ENCODE measurements at places on chromosomes 1 and 21.

- no peak for DNase-seq
These were observed 4.3 kb upstream of the CDC20 start for GRCh38 chr1:43354471-43354870.

- DNase-seq: peak; percentile 90
These were observed 97.9 kb downstream of the CSMD2 start for GRCh38 chr1:34066981-34067603.

GRCh38 chr1:6507037-6507428 is 15.6 kb upstream of the PLEKHG5 start:
- no peak for DNase-seq

DNA sequence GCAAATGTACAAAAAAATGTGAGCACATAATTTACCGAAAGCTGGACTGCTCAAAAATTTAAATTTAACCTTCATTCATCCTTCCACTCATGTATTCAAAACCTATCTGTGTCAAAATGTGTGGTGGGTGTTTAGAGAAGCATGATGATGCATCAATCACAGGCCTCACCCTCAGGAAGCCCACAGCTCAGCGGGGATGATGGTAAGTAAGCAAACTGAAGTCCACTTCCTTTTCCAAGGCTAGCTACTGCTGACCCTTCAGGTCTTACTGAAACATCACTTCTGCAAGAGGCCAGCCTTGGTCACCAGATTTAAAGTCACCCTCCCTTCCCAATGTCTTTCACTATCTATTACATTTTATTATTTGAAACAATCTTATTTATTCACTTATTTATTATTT is 254.5 kb downstream of the DNM3 start:
- no peak for DNase-seq

- DNase-seq: no peak
These were observed 20.4 kb downstream of the GPR161 start for GRCh38 chr1:168116327-168116799.

DNA sequence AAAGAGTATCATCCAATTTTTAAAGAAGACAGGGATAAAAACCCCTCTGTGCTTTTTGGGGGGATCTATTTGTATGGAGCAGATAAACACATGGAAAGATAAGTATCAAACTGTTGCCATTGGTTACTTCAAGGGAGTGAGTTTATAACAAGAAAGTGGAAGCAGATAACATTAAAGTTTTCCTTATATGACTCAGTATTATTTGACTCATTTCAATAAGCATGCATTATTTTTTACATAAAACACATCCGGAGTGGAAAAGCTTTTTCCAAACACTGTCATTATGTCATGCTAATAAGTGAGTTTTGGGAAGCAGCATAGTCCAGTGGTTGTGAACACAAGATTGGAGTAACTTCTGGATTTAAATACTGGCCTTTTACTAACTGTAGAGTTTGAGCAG is 452.2 kb downstream of the LTN1 start:
- no peak for DNase-seq

- DNase-seq: no peak
These were observed 1.8 kb upstream of the FNDC10 start for GRCh38 chr1:1601564-1602303.

- no peak for DNase-seq
These were observed 58.0 kb downstream of the RBM11 start for GRCh38 chr21:14273736-14274538.

DNA sequence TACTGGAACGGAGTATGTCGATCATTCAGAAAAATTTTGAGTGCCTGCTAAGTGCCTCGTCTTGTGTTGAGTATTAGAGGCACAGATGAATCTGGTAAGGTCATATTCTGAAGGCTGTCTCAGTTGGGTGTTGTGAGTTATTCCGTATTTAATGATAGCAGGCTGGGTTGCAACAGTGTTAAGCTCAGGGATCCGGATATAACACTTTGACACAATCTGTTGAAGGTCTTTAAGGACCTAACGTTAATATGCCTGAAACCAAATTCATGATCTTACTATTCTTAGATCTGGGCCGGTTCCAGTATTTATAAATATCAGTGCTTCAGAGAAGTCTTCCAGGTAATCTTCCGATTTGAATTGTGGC is 555 bp downstream of the PRPF38A start:
- DNase-seq: no peak

GRCh38 chr1:232570007-232570406 is 59.9 kb downstream of the SIPA1L2 start:
- no peak for DNase-seq

DNA sequence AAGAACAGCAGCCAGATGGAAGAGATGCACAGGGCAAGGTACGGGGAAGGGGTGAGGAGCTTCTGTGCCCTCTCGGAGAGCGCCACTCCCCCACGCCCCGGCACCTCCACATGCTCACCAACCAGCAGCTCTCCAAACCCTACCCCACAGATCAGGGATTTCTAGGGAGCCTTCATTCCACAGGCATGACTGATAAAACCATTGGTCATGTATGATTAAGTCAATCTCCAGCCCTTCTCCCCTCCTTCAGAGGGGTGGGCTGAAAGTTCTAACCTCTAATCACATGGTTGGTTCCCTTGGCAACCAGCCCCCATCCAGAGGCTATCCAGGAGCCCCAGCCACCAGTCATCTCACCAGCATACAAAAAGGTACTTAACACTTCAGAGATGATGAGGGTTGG is 144.7 kb downstream of the TGFBR3 start:
- DNase-seq: no peak

DNA sequence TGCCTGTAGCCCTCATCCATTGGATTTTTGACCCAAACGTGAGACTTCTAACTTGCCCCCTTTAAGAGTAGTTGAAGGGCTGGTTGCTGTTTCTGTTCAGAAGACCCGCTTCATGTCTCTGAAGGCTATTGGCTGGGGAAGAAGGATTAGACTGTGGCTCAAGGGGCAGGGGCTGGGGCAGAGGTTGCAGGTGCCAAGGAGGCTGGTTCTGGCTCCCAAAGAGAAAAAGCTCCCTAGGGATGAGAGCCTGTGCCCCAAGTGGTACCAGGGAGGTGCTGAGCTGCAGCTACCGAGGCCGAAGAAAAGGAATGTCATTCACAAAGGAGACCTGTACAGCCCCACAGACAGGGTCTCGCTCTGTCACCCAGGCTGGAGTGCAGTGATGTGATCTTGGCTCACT is 5.8 kb downstream of the WNT3A start:
- no peak for DNase-seq

- DNase-seq: peak; percentile 40
These were observed 461.7 kb downstream of the PTPRU start for GRCh38 chr1:29698033-29698432.

GRCh38 chr1:9836632-9836960 is 12.8 kb upstream of the CLSTN1 start:
- DNase-seq: no peak

DNA sequence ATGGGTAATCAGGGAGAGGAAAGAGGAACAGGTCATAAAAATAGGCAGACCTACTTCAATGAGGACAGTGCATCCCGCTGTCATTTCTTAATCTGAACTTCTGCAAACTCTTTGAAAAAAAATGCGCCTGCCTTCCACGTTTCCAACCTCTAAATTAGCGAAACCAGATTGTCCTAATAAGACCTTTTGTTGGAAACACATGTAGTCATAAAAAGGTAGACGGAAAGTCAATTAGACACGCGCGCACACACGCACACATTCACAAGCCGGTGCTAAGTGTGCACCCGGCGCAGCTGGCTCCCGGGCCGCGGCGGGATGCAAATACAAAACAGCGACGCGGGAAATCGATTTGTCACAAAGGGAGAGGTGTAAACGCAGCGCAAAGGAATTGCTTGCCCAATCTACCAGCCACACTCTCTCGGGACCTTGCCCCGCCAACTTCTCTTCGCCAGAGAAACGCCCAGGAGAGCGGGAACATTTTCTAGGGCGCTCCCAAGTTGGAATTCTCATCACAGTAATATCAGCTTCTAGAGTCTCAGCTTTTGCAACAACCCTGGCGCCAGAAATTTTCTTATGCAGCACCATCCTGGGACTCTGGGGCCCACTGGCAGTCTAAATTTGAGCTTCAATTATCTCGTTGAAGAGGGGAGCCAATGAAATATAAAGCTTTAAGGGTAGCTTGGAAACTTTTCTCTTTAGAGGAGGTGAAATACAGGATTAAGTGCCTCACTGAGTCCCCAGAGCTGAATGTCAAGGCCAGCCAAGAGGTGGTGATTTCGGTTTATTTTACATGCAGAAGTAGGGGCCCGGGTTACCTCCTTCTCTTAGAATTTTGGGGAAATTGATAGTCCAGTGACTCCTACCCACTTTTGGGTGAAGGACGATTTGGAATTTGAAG is 4.5 kb downstream of the PRRX1 start:
- peak; percentile 75 for DNase-seq

DNA sequence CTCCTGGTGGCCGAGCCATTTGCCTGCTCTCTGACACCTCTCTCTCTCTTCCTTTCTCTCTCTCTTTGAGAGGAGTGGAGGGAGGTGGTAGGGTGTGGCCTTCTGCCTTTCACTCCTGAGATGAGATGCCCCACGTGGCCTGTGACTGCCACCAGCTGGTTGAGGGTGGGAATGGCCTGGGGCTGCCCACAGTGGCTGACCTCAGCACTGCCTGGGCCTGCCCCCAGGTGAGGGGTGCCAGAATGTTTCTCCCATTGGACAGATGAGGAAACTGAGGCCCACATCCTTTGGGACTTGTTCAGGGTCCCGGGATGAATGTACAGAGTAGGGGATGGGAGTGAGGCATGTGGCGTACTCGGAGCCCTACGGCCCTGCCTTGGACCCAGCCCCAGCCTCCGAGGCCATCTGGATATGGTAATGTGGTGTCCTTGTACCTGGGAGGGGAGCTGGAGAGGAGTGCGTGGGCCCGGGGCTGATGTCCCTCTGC is 12.7 kb upstream of the C1orf167 start:
- no peak for DNase-seq

DNA sequence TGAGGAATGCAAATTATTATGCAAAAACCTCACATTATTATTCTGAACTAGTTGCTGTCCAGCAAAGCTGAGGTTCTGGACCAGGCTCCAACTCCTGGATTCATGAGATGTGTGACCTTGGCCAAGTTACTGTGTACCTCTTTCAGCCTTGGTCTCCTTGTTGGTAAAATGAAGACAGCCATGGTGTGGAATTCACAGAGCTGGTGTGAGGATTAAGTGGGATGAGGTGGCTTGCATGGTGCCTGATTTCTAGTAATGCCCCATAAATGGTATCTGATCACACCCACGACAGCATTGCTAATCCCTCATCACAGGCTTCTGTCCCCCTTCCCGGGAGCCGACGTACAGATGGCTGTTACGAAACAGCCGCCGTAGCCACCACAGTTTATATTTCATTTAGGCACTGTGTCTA is 59.6 kb downstream of the PGBD5 start:
- DNase-seq: no peak

- no peak for DNase-seq
These were observed 26.2 kb downstream of the GRHL3 start for GRCh38 chr1:24345334-24345733.

- DNase-seq: no peak
These were observed 10.6 kb upstream of the F3 start for GRCh38 chr1:94552071-94552586.

DNA sequence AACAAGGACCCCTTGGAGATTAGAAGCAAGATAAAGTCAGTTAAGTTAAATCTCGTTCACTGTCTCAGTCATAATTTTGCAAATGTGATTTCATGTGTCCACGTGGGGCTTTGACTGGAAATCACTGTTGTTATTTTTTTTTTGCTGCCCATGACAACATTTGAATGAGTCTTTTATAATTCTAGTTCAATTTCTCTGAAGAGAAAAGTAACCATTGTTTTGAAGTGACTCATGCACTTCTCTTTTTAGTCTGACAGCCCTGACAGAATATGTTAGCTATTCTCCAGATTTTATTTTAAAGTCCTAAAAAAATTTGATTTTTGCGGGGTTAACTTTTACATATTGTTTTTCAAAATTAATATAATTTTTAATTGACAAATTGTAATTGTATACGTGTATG is 30.7 kb upstream of the NLRP3 start:
- DNase-seq: no peak

DNA sequence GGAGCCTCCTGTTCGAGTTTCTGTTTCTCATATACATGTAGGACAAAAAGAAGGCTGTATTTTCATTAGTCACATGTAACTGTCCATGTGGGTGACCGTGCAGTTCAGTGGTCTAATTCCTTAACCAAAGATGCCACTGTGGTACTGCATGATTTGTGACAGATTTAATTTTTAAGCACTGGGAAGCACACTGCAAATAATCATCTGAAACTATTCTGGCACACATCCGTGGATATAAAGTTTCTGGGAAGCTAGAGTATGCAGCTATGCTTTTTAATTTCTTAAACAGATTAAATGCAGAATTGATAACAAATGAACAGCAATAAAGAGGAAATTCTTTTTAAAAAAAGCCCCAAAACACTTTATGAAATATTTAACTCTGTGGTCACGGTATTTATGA is 254.8 kb downstream of the LMO4 start:
- no peak for DNase-seq

- DNase-seq: no peak
These were observed 56.9 kb downstream of the KIF1B start for GRCh38 chr1:10267319-10267718.

DNA sequence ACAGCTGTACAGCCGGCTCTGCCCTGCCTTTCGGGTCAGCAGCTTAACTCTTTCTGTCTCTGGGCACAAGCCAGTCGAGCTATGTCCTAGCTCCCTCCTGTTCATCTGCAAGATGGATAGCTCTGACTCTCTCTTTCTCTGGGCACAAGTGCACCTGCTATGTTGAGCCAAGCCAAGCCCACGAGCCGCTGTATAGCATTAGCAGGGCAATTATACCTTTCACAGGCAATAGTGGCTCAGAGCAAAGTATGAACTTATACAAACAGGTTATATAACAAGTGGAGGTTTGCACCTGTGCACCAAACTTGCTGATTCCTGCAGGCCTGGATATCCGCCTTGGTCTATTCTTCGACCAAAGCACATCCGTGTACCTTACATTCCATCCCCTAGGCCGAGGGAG is 33.0 kb upstream of the CR2 start:
- no peak for DNase-seq

GRCh38 chr1:17856496-17857108 is 101.5 kb downstream of the ACTL8 start:
- DNase-seq: no peak

- DNase-seq: no peak
These were observed 19.8 kb upstream of the CLSTN1 start for GRCh38 chr1:9843576-9843945.

- no peak for DNase-seq
These were observed 26.1 kb upstream of the SMIM12 start for GRCh38 chr1:34885405-34886247.

GRCh38 chr1:5408401-5408800 is 583.8 kb downstream of the NPHP4 start:
- no peak for DNase-seq

- DNase-seq: peak; percentile 55
These were observed 39.2 kb downstream of the MAPKAPK2 start for GRCh38 chr1:206723805-206724472.
